ENCODE measurements at places on chromosomes 12 and 14.

GRCh38 chr14:33848706-33849454 lies 102.0 kb downstream of the EGLN3 start:
- DNase-seq, result peak; percentile 8

DNA sequence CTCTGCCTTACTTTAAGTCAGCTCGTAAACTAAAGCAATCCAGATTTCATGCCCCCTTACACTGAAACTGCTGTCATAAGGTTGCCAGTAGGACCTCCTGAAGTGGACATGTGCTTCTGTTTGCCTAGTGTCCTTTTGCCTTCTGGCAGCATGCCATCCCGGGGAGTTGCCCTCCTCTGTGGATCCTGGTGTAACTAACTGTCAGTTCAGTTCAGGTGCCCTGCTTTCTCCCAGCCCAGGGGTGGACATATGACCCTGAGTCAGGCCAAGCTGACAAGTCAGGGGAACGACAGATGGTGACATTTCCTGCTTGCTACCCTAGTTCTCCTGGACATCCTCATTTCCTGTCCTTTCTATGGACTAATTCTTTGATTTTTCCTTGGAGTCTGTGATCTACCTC lies 25.6 kb downstream of the AKAP6 start:
- no peak for DNase-seq

DNA sequence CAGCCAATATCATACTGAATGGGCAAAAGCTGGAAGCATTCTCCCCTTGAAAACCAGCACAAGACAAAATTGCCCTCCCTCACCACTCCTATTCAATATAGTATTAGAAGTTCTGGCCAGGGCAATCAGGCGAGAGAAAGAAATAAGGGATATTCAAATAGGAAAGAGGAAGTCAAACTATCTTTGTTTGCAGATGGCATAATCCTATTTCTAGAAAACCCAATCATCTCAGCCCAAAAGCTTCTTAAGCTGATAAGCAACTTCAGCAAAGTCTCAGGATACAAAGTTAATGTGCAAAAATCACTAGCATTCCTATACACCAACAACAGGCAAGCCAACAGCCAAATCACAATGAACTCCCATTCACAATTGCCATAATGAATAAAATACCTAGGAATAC lies 21.0 kb upstream of the ANP32D start:
- no peak for DNase-seq

- no peak for DNase-seq
These were observed 140.7 kb upstream of the PWP1 start for GRCh38 chr12:107544937-107545336.

DNA sequence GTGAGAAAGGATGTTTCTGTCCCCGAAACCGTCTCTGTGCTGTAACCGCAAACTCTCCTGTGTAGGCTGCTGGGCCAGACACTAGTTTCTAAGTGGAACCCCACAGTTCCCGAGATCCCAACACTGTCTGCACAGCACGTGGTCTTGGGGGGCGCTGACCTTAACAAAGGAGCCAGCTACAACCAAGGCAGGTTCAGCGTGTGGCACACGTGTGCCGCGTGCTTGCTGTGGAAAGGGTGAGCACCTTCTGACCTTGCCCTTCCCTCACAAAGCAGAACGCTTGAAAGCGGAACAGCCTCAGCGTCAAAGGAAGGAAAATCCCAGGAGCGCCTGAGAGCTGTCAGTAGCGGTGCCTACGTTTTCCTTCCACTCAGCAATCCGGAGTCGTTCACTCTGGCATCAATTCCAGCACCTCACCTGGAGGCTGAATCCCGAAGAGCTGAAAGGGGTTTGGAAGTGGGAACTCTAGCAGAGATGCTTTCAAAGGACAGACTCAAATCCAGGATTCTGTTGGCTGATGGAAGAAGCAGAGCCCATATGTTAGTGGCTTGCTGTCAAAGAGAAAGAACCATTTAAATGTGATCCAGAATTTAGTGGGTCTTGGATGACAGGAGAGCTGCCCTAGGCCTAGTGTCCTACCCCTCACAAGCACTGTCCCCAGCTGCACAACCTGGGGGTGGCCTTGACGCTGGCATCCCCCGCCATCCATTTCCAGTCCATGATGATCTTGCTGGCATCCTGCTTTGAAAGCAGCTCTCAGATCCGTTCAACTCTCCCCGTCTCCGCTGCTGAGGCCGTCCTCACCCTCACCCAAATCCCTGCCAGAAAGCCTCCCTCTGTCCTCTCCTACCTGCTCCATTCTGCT lies 27.1 kb downstream of the CCDC92 start:
- DNase-seq, result no peak

DNA sequence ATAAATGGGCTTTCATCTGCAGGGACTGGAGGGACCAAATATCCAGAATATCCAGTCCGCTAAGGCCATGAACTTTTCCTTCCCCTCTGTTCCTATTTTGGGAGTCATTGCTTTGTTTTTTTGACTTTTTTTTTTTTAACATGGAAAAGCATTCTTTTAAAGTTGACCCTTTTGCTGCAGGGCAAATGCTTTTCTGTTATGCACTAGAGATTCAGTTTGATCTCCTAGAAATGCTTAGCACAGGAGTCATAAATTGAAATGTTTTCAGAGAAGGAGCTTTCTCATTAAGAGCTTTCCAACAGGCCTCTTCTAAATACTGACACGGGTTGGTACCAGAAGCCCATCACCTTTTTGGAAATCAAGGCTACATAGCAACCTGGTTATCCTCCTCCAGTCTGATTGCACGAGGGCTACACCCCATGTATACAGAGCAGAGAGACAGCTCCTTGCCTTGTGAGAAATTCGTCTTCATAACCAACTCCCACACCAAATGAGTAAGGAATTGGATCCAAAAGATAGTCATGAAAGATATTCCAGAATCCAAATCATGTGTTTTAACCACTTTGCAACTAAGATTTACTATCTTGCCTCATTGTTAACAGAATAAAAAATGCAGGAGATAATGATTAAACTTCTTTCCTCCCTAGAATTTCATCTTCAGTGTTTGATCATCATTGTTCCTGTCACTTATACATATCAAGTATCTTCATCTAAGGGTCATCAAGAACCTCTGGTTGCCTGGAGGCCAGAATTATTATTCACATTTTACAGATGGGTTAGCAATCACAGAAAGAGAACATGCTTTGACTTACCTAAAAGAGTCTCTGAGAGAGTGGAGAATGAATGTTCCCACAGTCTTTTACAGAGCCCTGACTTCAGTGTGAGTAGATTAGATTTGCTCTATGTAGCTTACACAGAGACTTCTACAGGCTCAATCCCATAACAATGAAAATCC lies 389.4 kb downstream of the ZFP36L1 start:
- DNase-seq, result no peak

DNA sequence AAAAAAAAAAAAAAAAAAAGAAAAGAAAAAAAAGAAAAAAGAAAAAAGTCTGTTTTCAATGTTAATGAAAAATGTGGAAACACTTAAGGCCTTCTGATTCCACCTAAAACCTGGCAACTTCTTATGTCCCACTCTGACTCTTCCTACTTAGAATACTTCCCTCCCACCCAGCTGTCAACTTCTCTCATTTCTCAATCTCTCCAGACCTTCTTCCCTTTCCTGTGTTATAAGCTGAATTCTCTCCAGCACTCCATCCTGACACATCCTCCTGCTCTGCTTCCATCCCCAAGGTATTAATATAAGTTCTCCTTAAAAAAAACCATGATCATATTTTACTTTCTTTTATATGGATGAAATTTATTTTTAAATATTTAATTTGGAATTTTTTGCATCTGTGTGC lies 20.3 kb upstream of the TMTC1 start:
- no peak for DNase-seq

- DNase-seq, result no peak
These were observed 250.8 kb downstream of the SLC6A15 start for GRCh38 chr12:84661786-84662185.

GRCh38 chr12:24797901-24798300 lies 151.0 kb downstream of the BCAT1 start:
- no peak for DNase-seq

All from stimulated activated CD4-positive, alpha-beta T cell treated with anti-CD3 and anti-CD28 coated beads, TNF-alpha, amount 100 ng/mL, for 24 hours (primary cell).